Activated CD8-positive, alpha-beta memory T cell treated with anti-CD3 and anti-CD28 coated beads for 4 hours (primary cell): ENCODE measurements at places on chromosomes 2 and 18.

- no peak for DNase-seq
Measured at GRCh38 chr2:1730015-1730927, 14.0 kb downstream of the PXDN start.

DNA sequence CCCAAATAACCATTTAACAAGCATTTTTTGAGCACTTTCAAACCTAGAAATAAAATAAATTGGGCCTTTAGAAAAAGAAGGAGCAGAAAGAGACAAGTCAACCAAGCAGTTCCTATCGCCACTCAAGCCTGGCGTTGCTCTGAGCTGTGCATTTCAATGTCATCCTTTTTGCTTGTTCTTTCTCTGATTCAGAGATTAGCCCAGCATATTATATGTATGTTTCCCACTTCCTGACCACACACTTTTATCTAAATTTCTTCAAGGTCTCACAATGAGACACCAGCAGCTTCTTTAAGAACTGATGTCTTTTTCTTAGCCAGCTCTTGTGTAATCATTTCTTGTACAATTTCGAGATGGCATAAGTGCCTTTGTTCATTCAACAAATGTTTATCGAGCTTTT, 344.5 kb upstream of the ID2 start:
- no peak for DNase-seq

GRCh38 chr18:44671914-44672313, 8.8 kb upstream of the SETBP1 start:
- no peak for DNase-seq

GRCh38 chr18:8780227-8780626, 74.9 kb downstream of the MTCL1 start:
- DNase-seq: no peak
